ENCODE measurements at places on chromosomes 4 and X.

DNA sequence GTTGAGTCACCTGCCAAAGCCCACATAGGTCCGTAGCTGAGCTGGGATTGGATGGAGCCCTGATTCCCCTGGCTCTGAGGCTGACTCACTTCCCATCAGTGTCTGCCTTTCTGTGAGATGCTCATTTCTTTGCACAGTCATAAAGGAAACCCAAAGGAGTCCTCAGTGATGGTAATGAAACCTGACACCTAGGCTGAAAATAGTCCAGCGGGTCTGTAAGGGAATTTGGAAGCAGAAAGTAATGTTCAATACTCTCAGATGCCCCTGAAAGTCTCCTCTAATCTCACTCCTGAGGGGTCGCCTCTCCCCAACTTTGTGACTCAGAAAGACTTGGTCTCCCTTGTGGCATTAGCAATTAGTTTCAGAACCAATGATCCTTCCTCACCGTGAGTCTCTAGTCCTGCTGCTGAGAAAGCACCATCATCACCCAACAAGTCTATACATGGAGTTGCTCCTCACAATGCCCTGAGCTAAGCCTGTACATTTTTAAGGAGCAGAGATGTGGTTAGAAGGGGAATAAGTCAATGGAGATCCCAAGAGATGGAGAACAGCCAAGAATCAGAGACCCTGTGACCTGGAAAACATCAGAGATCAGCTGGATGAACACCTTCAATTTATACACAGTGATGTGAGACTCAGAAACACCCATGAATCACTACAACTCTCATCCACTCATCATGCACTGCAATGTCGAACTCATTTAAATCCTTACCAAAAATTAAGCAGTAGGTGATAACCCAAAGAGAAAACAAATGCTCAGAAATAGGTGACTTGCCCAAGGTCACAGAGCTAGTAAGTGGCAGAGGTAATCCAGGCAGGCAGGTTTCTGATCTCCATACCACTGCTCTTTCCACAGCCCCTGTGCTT, 219.0 kb upstream of the CPEB2 start:
- DNase-seq: no peak

DNA sequence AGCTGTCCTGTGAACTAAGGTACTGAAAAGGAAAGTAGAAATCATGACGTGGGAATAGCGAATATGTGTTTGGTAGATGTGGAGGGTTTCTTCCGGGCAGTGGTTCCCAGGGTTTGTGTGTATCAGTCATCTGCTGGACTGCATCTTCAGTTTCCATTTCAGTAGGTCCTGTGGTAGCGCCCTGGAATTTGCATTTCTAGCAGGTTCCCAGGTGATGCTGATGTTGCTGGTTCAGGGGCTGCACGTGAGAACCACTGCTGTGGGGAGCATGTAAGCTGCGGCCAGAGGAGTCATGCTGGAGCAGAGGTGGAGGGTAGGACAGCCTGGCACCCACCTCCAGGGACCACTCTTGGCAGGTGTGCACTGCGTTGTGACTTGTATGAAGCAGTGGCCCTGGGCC, 47.1 kb downstream of the ARHGAP10 start:
- DNase-seq: no peak

DNA sequence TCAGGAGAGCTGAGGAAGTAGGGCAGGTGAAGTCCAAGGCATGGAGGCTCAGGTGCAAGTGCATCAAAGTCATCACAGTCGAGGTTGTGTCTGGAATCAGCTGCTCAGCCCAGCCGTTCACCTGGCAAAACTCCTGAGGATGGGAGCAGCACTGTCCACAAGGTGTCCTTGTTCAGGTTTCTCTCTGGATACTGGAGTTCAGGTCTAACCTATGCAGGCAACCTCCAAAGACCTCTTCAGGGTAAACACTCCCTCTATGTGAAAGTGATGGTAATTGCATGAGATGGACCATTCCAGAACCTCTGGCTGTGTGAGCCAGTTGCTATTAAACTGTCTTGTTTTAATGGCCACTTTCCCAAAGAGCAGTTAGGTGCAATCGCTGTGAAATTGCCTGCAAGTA, 120.2 kb upstream of the PSAPL1 start:
- DNase-seq: no peak

DNA sequence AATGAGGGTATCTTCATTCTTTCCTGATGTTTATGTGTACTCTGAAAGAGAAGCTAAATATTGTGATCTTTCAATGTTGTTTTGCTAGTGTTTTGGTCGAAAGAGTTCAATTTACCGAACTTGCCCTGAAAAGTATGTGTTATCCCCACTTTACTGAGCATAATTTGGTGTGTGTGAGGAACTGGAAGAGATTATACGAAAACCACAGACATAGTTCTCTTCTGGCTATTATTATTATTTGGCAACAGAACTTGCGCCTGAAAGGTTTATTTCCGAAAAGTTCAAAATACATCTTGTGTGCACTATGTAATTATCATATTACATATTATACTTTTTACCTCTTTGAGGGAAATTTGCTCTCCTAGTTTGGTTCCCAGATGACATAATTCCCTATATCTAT, 232.5 kb upstream of the INTU start:
- DNase-seq: no peak

DNA sequence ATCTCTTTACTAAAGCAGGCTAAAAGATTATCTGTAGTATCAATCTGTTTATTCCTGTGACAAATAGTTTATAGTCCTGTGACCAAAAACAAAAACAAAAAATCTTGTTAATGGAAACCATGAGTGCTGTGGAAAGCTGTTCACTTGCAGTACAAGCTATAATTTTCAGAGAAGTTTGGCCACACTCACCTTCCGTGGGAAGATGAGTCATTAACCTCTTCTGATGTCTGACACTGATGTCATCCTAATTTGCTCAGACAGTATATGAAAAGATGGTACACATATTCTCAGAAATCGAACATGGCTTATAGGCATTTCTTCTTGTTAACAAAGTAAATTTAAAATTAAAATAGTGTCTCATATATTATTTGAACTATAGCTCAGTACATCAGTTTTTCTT, 19.9 kb upstream of the ENPP6 start:
- no peak for DNase-seq

DNA sequence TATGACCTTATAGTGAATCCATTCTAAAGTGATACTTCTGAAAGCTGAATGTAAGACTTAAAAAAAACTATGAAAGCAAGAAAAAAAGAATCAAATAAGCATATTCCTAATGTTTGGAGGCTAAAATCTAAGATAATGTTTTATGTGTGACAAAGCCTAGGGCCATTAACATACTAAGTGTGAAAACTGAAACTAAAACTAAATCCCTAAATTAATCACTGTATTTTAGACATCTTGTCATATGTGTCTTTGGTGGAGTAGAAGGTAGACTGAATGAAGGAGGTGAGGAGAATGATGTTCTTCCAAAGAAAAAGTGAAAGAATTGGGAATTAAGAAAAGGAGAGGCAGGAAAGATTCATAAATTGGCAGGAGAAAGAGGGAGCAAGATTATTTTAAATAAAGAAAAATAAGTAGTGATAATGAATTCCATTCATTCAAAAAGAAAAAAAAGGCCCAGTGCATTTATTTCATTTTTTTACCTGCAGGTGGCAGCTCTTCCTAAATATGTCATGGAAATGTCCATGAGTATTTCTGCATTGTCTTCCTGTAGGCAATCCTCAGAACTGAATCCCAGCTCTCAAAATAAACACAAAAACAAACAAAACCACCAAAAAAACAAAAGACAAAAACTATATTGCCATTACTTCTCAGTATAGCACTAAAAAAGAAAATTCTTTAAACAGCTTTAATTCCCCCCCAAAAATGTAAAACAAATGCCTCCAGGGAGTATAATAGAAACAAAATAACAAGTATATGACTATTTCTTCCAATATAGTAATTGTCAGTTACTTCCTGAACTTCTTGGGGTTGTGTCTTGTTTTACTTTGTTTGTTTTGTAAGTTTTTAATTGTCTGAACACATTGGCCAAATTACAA, 17.0 kb upstream of the AP1AR start:
- DNase-seq: peak; percentile 13

DNA sequence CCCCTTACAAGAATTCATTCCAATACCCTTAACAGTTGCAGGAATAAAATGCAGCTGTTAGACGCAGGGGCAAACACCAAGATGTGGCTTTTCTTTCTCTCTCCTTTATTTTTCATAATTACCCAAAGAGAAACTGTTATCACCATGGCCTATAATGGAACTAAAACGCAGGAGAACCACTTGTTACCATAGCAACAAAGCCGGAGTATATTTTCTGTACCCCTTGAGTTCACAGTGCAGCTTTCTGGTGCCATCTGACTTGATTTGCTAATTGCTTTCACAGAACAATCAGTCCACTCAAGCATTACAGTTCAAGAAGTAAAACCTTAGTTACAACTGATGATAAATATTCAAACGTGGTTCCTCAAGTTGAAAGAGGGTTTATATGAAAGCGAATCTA, 157.9 kb downstream of the AMELX start:
- no peak for DNase-seq

GRCh38 chrX:120305531-120306141, 5.6 kb downstream of the TMEM255A start:
- no peak for DNase-seq

- no peak for DNase-seq
Measured at GRCh38 chrX:54615109-54615508, 85.1 kb downstream of the GNL3L start.

GRCh38 chr4:66777097-66777496, 768.2 kb downstream of the CENPC start:
- DNase-seq: no peak

DNA sequence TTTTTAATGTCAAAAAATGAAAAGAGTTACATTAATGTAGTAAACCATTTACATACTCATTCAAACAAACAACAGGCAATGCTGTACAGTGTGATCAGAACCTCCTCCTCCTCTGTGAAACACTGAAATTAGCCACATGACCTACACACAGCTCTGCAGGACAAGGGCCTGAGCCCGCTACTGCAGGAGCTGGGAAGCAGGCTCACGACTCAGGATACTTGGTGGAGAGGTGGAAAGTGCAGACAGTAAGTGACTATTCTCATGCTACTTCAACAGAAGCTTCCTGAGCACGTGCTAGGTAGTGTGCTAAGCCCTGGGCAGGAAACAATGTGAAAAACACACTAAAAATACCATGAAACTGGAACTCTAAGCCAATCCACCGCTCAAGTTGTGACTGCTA, 56.8 kb downstream of the TAPT1 start:
- DNase-seq: no peak

GRCh38 chr4:27807207-27807606, 946.6 kb downstream of the STIM2 start:
- DNase-seq: no peak

- DNase-seq: no peak
Measured at GRCh38 chr4:38157592-38157991, 197.4 kb downstream of the PTTG2 start.

DNA sequence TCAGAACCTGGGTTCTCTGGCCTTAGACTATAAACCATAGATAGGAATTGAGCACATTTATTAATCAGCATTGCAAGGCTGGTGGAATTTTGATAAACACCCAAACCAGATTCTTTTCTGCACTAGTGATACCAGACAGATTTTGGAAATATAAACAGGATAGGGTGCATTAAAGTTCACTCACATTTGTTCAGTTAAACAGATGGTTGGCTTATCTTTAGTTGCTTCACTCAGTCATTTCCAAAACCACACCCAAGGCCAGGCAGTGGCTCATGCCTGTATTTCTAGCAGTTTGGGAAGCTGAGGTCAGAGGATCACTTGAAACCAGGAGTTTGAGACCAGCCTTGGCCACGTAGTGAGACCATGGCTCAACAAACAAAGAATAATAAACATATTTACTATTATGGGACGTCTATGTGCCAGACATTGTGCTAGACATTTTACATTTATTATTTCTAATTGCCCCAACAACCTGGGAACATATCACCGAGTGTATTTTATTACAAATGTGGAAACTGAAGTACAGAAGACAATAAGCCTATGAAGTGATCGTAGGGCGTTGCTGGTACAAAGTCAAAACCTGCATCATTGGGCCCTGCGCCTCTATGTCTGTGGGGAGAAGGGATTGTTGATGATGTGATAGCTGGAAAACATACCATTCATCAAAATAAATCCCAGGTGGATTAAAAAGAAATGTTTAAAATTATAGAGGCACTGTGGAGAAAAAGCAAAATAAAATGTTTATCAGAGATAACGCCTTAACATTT, 15.0 kb downstream of the ADD1 start:
- no peak for DNase-seq

DNA sequence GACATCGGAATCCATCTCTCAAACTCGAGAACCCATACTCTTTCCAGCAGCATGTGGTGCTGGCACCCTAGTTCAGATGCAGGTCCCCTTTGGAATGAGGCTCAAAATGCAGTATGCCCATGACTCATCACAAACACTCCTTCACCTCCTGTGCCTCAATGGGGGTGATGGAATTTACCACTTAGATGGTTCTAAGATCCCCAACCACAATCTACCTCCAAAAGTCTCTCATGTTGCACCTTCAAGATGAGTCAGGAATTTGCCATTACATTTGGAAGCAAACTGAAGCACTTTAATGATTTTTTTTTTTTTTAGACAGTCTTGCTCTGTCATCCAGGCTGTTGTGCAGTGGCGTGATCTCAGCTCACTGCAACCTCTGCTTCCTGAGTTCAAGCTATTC, 8.5 kb upstream of the MID1 start:
- DNase-seq: no peak

DNA sequence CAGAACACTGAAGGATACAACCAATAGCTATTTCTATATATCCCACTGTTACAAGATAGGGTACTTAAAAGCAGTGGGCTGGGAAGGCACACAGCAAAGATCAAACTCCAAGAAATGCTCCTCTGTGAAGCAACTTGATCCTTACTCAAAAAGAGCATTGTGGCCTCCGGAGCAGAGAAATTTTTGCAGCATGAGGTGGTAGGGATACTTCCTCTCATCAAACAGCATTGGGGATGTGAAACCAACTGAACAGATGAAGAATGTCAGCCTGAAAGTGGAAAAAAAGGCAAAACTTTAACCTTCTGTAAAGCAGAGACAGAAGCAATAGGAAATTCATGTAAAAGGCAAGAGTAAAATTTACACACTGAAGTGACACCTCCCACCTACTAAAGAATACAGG, 92.2 kb downstream of the HUWE1 start:
- DNase-seq: no peak

DNA sequence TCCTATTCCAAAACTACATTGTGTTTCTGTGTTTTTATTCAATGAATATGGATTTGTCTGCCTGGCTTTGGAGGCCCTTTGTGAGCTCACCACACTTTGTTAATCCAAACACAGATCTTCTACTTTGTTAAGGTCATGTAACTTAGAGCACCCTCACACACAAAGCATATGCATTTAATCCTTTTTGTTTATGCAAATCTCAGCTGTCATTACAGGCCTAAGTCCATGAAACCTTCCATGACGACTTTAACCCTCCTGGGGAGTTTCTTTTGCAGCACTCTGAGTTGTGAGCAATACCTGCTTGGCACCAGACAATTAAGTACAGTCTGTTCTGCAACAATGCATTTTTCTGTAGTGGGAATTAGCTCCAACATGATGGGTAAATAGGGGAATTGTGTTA, 14.9 kb downstream of the CCSER1 start:
- DNase-seq: no peak
